ENCODE measurements at places on chromosomes 6 and 20.

DNA sequence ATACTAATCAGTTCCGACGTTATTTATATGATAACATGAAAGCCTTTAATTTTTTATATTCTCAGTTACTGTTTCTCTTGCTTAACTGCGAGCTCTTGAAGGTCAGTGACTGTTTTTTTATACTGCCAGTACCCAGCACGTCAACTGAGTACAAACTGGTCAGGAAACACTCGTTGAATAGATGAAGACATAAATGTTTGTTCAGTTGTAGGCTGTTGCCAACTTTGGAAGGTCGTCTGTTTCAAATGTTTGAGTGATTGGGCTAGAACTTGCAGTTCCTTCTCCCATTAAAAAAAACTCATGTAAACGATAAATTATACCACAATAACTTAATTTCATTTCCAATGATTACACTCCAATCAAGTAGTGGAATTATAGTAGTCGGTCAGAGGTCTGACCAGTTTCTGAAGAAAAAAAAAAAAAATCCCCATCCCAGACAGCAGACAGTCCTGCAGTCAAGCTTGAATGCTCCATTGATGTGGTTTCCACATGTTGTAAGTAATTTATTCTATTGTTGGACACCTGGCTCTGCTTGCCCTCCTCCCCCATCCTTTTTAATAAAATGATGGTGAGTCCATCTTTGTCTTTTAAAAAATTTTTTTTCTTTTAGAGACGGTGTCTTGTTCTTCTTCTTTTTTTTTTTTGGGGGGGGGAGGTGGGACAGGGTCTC is 81.1 kb downstream of the SASH1 start:
- DNase-seq: no peak

- no peak for DNase-seq
Measured at GRCh38 chr6:161413355-161413771, 139.5 kb upstream of the AGPAT4 start.

- no peak for DNase-seq
Measured at GRCh38 chr20:49894073-49894470, 21.3 kb downstream of the SPATA2 start.

DNA sequence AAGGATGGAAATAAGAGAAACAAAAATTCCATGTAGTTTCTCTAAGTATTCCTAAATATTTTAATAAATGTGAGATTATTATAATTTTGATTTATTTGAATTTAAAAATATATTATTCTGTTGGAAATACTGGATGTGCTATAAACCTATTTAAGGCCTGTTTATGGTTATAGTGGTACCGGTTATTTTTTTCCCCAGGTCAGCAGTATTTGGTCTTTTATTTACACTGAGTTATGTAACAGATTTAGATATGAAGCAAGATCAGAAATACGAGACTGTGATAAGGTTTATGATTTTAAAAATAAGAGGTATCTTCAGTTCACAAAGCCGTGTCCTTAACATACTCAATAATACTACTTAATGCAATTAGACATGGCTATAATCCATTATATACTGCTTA is 634.3 kb upstream of the POU3F2 start:
- no peak for DNase-seq

GRCh38 chr6:31441365-31442267 is 38.2 kb downstream of the MICA start:
- DNase-seq: no peak

DNA sequence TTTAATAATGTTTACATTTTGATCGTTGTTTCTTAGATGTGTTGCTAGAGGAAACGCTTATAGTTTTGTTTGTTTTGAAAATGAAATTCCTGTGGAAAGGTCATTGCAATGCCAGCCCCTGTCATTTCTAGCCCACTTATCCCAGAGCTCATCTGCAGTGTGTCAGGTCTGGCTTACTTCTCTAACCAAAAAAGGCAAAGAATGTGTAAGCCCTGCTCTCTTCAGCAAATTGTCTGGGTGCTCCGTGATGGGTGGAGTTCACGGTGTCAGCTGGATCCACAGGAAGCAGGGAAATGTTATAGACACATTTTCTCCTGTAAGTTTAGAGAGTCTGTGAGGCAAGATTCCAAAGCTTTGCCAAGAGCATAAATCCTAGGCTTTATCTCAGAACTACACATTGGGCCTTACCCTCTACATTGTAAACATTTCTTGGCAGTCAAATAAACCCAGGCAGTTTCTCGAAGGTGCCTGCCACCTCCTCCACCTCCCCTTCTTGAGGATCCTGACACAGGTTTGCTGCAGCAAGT is 50.9 kb downstream of the RPRD1B start:
- no peak for DNase-seq

GRCh38 chr20:4051413-4052138 is 36.2 kb upstream of the RNF24 start:
- DNase-seq: no peak
